ENCODE measurements at places on chromosomes 6 and 20. TPM values are rescaled to one million over a fixed set of nuclear protein-coding genes. Genes with fewer than 3 reads are reported as not detected.

Gene DDX27
- total RNA-seq: 59.4 TPM

Gene TPMT
- 5.4 TPM for total RNA-seq

Gene HMGCLL1
- total RNA-seq: 0.06 TPM

Gene ARMC2
- total RNA-seq: 2.0 TPM

Gene SLC17A9
- total RNA-seq: 0.03 TPM

Gene IL17A
- total RNA-seq: not detected

Gene CYP39A1
- total RNA-seq: 0.07 TPM

Gene ZNF391
- total RNA-seq: 0.23 TPM

Gene RPP21
- total RNA-seq: 67.2 TPM

Gene C20orf202
- total RNA-seq: not detected

Gene C6orf132
- total RNA-seq: 3.7 TPM

Gene CCR6
- total RNA-seq: 0.08 TPM

Gene RFX6
- not detected for total RNA-seq

Gene VSX1
- total RNA-seq: 0.93 TPM

Gene PRKN
- total RNA-seq: 0.24 TPM

Gene KCNK5
- 1.3 TPM for total RNA-seq

Gene WASF1
- total RNA-seq: 11.6 TPM

Gene TRMT11
- total RNA-seq: 11.7 TPM

Measured in A549 treated with AZD2906 at 1 μM for 4 hours (cell line).